ENCODE measurements at places on chromosomes 4 and X.
A peak's percentile ranks its signal among the peaks of the same experiment; 100 is the strongest.

DNA sequence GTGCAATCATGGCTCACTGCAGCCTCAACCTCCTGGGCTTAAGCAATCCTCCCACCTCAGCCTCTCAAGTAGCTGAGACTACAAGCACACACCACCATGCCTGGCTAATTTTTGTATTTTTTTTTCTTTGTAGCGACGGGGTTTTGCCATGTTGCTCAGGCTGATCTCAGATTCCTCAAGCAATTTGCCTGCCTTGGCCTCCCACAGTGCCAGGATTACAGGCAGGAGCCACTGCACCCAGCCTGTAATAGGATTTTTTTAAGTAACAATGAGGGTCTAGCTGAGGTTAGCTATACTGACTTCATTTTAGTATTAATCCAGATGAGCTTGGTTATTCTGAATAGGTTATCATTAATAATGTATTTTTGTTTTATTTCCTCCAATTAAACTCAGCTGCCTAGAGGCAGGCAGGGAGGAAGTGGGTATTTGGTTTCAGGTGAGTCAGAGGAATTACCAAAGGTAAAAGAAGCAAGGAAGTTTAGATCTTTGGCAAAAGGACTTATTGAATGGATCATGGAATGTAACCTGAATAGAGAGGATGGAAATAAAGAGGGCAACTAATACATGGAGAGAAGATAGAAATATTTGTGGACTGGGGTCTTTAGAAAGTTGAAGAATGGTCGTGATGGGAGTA, 1023.3 kb upstream of the TENM3 start:
- no peak for DNase-seq

- DNase-seq, result no peak
These were observed 18.7 kb upstream of the GLRB start for GRCh38 chr4:157057218-157057617.

- DNase-seq, result no peak
These were observed 25.9 kb upstream of the FGFR3 start for GRCh38 chr4:1767061-1767769.

DNA sequence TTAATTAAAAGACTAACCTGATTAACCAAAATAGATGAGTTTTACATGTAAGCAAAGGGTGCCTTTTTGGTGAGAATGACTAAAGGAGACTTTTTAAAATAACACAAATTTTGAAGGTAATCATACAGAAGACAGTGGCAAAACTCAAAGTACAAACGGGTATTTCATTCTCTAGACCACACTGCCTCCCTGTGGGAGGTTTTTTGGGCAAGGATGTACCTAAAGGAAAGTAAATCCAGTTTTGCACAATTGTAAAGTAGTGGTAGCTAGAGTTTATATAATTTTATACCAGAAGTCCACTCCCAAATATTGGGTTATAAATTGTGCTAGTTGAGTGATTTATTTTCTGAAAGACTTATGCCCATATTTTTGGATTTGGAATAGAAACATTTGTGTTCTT, 201.0 kb downstream of the PAPSS1 start:
- peak; percentile 26 for DNase-seq

- DNase-seq, result peak; percentile 24
These were observed 1.7 kb downstream of the CTBP1 start for GRCh38 chr4:1246901-1247863.

GRCh38 chrX:80432863-80433262, 12.6 kb downstream of the TENT5D start:
- DNase-seq, result no peak

DNA sequence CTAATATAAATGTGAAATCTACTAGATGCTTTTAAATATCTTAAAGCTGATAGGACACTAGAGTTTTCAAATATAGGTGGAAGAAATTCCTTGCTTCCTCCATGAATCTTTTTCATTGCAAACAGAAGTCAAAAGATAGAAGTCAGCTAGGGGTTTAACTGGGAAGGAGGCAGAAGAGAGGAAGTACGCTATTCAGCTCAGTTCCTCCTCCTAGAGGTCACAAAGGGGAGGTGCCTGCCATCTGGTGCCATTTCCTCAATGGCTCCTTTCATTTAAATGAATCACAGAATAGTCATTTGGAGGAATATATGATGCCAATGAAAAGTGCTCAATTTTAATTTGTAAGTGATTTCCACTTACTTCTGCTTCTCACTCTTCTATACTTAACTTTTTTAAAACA, 8.5 kb downstream of the COL25A1 start:
- DNase-seq, result peak; percentile 20

DNA sequence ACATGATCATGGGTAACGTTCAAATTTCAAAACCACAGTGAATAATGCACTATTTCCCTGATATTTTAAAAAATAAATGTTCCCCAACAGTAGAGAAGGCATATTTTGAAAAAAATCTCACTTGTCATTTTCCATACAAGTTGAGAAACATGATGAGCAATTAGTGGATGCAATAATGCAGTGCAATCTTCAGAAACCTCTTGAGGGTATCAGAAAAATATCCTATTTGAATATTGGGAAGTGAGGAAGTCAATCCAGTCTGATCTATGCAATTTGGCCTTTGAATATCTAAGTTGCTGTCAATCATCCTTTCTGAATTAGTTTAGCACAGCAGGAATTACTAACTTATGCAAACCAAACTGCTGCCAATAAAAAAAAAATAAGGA, 776.8 kb downstream of the PCDH18 start:
- DNase-seq, result no peak

- DNase-seq, result peak; percentile 5
These were observed 352.5 kb downstream of the GPM6A start for GRCh38 chr4:175459571-175459970.

GRCh38 chr4:122733787-122734120, 1.2 kb downstream of the BBS12 start:
- DNase-seq, result no peak

DNA sequence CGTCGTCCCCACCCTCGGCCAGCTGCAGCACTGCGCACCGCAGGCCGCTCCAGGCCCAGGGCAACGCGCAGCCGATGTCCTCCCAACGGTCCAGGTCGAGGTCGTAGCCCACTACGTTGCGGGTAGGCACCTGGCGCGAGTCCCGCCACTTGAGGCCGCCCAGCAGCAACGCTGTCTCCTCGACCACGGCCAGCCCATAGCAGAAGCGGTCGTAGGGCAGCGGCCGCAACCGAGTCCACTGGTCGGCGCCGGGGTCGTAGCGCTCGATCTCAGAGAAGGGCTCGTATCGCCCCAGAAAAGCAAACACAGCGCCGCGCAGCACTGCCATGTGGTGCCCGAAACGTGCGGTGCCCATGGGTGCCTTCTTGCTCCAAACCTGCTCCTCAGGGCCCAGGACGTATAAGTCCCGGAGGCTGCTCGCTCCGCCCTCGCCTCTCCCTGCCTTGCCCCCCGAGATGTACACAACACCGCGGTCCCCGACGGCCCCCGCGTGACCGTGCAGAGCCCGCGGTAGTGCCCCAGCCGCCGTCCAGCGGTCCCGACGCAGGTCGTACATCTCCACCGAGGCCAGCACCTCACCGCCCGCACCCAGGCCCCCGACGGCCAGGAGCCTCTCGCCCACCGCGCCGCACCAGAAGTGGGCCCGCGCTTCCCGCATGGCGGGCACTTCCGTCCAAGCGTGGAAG, 2.1 kb downstream of the KLHL34 start:
- DNase-seq, result no peak

GRCh38 chr4:169818063-169818679, 60.4 kb upstream of the HPF1 start:
- no peak for DNase-seq

- DNase-seq, result peak; percentile 63
These were observed 15.3 kb downstream of the PLP1 start for GRCh38 chrX:103791826-103792485.

DNA sequence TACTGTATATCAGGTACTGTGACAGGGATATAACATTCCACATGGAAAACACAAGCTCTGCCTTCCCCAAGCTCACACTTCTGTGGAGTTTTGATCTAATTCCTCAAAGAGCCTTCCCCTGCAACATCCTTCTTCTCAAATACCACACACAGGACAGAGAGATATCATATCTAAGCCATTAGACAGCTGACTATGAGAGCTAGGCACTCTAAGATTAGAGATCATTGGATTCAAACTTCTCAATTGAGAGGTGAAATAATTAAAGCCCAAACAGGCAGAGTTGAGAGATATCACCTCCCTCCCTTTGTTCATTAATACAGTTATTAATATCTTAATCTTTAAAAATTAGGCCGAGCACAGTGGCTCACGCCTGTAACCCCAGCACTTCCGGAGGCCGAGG, 25.0 kb downstream of the TEC start:
- DNase-seq, result no peak

GRCh38 chr4:11428231-11428898, at the start of gene HS3ST1:
TSS of gene HS3ST1 (minus strand) at chr4:11428894. CDS start at chr4:11400005, 28,889 bp downstream.
- no peak for DNase-seq

- DNase-seq, result no peak
These were observed 3.7 kb downstream of the DOCK11 start for GRCh38 chrX:118499295-118499694.
